NCI-H1417 (cell line): ENCODE measurements at places on chromosomes 6 and 20.
A peak's percentile ranks its signal among the peaks of the same experiment; 100 is the strongest.

GRCh38 chr6:39328066-39328465 is 5.6 kb upstream of the KCNK16 start:
- no peak for DNase-seq

DNA sequence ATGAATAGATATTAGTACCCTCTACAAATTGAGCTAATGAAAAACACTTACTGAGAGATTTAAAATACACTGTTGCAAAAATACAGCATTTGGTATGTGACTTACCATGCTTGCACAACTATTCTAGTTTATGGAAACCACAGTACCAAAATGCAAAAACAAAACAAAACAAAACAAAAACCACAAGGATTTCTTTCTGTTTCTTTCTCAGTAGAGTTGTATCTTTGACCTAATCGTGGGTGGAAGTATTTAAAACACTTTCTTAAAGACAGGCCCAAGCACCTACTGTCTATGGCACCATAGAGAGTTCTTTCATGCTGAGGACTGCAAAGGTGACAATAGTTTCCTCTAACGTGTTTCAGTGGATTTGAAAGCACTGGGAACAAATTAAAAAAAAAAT is 95.3 kb upstream of the C6orf118 start:
- no peak for DNase-seq

GRCh38 chr6:150118627-150119026 is 24.2 kb upstream of the PPP1R14C start:
- DNase-seq: peak; percentile 65

GRCh38 chr6:151022492-151022891 is 157.0 kb downstream of the MTHFD1L start:
- DNase-seq: no peak

- DNase-seq: no peak
These were observed 916 bp downstream of the TRIM27 start for GRCh38 chr6:28922821-28923317.

DNA sequence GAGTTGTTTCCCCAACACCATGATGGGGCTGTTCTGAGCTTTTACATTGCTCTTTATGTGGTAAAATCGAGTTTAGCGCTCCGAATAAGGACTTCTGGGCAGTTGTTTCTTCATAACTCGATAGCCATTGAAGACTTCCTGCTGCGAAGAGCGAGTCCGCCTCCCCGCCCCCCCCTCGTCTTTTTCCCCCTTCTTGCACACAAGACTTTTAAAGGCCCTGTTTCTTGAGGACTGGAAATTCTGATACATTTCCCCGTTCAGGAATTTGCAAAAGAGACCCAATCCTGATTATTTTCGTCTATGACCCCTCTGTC is 1.5 kb upstream of the CITED2 start:
- DNase-seq: no peak

DNA sequence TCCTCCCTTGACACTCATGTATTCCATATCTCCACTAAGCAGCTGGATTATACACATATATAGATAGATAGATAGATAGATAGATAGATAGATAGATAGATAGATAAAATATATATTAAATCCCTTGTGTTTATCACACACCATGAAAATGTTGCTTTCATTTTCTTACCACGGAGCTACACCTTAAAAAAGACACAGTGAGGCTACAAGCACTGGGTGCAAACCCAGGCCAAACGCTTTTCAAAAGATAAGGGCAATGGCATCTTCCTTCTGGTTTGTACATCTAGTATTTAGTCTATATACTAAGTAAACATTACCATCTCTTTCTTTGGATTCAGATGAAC is 377.1 kb downstream of the ESR1 start:
- no peak for DNase-seq

GRCh38 chr6:168152306-168152963 is 73.4 kb upstream of the FRMD1 start:
- DNase-seq: no peak

DNA sequence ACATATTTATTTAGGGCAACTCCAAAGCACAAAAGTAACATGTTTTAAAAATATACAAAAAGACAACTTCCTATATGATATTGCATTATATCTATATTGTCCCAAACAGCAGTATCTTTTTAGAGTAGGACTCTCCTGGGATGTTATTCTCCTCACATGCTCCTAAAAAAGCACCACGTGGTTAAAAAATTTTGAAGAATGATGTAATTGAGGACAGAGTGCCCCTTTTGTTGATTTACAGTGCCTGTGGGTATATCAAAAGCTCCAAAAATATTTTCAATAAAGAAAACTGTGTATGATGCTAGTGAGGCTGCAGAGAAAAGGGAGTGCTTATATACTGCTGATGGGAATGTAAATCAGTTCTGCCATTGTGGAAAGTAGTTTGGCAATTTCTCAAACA is 130.3 kb upstream of the HDAC2 start:
- DNase-seq: no peak

DNA sequence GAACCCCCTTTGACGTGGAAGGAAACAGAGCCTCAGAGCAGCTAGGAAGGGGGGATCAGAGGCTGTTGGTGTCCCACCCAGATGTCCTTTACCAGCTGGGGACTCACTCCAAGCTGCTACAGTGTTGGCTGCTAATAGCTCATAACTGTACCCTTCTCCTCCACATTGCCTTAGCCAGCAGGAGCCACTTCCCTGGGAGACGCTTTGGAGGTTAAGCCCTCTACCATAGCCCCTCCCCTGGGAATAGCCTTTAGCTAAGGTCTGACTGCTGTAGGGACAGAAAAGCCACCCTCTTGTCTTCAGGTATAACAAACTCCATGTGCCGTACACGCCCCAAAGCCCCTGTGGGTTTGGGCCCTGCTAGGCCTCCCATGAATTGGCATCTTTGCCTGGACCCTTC is 238.6 kb downstream of the LRFN2 start:
- DNase-seq: no peak

DNA sequence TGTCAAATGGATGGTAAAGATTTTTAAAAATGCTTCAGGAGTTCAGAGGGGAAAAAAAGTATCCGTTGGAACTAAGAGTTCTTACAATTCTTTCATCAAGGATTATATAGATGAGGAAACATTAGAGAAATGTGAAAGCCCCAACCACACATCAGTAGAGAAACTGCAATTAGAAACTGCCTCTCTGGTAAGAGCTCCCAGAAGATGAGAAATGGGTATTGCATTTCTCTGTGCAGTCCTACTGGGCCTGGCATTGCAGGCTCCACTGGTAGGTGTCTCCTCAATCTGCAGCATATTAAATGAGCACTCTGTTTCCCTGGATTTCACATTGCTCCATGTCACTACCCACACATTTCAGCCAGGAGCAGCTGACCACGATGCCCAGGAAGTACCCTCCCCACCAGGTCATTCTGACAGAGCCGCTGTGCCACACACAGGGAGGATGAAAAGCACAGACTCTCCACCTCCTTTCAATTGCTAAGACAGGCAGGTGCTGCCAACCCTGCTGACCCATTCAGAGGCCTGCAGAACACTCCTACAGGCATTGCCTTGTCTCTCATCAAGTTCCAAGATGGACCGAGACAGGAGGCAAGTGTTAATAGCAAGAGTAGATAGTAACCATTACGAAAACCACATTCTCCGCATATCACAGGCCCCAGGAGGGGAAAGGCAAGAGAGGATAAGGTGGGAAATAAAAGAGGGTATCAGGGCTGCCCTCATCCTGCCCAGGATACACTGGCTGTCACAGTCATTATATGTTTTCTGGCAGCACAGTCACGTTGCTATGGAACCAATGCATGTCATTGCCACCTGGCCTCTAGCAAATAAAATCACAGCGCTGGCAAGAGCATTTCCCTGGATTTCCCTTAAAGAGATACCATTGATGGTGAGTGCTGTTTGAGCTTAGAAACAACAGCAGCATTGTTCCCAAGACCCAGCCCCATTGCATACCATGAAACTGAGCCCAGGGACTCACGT is 241.7 kb downstream of the ATXN1 start:
- peak; percentile 84 for DNase-seq

DNA sequence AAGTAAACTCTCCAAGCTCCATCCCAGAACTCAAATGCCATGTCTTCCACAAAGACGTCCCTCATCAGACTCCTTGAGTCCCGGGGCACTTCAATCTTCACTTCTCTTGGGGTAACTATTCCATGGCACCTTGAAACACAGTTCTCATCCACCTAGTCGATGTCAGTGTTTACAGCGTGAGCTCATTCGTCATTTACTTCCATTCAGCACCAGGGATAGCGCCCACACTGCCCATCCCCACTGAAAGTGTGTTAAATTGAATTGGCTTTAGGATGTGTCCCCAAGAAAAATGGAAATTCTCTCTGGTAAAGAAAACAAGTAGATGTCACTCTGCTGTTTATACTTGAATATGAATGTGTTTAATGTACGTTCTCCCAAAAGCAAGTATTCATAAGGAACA is 31.3 kb downstream of the KCNK15 start:
- no peak for DNase-seq

GRCh38 chr6:167719920-167720319 is 106.8 kb upstream of the AFDN start:
- no peak for DNase-seq

GRCh38 chr6:85300581-85300980 is 149.3 kb upstream of the NT5E start:
- DNase-seq: no peak

DNA sequence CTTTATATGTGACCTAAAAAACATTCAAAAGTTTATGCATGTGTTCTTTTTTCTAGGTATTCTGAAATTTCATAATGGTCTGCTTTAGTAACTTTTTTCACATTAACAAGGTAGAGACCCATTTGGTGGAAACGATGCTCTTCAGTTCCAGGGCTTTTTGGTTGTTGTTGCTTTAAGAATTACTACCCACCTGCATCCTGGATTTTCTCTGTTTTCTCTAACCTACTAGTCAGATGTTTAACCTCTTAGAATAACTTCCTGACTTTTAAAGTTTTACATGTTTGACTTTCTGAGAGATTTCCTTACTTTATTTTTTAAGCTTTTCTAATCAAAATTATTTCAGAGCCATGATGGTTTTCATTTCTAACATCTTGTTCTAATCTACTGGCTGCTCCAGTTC is 14.9 kb downstream of the TULP4 start:
- no peak for DNase-seq

GRCh38 chr6:129525055-129525454 is 184.9 kb downstream of the ARHGAP18 start:
- no peak for DNase-seq

DNA sequence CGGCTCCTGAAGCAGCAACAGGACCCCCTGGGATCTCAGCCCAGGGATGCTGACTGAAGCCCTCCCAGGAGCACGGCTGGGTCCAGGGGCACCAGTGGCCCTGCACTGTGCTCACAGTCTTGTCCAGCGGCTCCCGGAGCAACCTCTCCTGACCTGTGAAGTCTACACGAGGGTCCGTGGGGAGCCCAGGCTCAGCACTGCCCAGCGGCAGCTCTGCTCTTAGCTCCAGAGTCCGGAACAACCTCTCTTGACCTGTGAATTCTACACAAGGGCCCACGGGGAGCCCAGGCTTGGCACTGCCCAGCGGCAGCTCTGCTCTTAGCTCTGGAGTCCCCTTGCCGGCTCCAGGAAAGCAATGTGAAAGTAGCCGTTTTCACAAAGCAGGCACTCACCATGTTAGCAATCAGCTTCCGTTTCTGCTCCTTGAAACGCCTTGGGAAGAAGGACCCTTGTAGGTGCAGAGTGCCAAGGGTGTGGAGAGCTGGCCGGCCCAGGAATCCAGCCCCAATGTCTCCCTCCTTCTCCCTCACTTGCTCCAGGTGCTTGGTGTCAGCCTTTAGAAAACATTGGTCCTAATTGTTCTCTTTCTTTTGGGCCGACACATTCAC is 310.9 kb downstream of the CDH4 start:
- peak; percentile 58 for DNase-seq

- no peak for DNase-seq
These were observed 41.3 kb upstream of the DDR1 start for GRCh38 chr6:30842754-30843610.

DNA sequence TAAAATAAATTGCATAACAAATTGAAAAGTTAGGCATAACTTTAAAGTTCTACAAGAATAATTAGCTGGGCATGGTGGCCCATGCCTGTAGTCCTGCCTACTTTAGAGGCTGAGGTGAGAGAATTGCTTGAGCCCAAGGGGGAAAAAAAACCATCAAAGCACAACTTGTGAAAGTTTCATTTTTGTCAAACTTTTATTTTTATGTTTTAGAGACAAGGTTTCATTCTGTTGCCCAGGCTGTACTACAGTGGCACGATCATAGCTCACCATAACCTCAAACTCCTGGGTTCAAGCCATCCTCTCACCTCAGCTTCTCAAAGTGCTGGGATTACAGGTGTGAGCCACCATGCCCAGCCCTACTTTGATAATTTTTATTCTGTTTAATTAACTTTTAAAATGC is 14.2 kb downstream of the KATNA1 start:
- no peak for DNase-seq

DNA sequence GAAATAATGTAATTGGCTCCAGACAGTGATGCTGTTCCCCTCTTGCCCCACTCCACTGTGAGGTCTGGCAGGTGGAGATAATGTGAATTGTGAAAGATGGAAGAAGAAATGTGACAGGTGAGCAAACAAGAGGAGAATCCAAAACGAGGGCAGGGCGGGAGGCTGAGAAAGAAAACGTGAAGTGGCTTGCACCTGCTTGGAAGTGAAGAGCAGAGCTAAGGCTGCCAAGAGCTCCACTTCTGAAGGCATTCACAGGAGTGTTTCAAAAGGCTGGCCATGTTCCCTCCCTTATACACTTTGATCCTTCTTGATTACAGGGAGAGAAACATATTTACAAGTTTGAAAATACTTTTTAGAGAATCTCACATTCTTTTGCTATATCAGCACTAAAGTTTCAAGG is 359.4 kb downstream of the EPHA7 start:
- peak; percentile 84 for DNase-seq

- DNase-seq: no peak
These were observed 19.0 kb downstream of the NTSR1 start for GRCh38 chr20:62727584-62728027.

GRCh38 chr6:170421921-170422320 is 115.4 kb downstream of the FAM120B start:
- DNase-seq: no peak

DNA sequence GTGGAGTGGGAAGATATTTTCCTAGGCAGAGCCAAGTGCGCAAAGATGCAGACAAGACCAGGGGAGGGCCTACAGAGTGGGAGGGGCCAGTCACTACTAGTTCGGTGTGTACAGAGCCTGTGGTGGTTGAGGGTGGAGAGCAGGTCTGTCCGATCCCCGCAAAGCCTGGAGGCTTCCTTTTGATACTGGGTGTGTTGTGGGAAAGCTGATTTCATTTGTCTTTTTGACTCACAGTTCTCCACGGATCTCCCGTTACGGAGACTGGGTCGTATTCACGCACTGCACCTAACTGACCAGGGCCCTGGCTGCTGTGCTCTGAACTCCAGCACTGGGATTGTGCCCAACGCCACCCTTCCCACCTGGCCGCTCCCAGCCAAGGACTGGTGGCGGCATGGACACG is 1.4 kb upstream of the TIAM2 start:
- DNase-seq: no peak

DNA sequence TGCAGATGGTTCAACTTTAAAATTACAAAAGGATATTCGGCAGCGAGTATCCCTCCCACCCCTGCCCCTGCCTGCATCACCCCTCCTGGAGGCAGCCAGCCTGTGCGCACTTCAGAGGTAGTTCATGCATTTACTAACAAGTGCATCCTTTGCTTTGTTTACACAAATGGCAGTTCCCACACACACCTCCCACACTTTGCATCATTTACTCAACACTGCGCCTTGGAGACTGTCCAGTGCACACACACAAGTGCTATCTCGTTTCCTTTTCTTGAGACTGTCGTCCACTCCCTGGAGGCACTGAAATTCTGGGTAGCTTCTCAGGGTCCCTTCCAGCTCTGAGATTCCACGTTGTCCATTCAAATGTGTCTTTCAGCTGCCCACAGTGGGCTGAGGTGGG is 53.1 kb upstream of the VSX1 start:
- no peak for DNase-seq
